ENCODE measurements at places on chromosomes 1 and 21.
A peak's percentile ranks its signal among the peaks of the same experiment; 100 is the strongest.

DNA sequence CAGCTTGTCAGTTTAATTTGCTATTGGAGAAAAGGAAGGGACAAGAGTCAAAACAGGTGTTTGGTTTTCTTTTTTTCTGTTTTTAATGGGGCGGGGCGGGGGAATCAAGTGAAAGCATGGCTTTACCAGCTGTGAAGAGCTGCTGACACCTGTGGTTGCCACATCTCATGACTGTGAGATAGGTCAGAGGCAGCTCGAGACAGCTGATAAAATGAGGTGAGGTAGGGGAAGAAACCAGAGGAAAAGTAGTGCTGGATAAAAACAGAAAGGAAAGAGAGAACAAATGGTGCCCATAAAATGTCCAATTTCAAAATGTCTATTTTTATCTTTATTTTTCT is 272.3 kb downstream of the NEGR1 start:
- no peak for DNase-seq

GRCh38 chr1:115373305-115373704 is 35.3 kb upstream of the NGF start:
- DNase-seq, result no peak

DNA sequence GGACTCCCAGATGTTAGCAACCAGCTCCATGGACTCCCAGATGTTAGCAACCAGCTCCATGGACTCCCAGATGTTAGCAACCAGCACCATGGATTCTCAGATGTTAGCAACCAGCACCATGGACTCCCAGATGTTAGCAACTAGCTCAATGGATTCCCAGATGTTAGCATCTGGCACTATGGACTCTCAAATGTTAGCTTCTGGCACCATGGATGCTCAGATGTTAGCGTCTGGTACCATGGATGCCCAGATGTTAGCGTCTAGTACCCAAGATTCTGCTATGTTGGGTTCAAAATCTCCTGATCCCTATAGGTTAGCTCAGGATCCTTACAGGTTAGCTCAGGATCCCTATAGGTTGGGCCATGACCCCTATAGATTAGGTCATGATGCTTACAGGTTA is 8.8 kb downstream of the SON start:
- no peak for DNase-seq

- no peak for DNase-seq
Measured at GRCh38 chr1:119298687-119299303, 69.8 kb upstream of the HAO2 start.

DNA sequence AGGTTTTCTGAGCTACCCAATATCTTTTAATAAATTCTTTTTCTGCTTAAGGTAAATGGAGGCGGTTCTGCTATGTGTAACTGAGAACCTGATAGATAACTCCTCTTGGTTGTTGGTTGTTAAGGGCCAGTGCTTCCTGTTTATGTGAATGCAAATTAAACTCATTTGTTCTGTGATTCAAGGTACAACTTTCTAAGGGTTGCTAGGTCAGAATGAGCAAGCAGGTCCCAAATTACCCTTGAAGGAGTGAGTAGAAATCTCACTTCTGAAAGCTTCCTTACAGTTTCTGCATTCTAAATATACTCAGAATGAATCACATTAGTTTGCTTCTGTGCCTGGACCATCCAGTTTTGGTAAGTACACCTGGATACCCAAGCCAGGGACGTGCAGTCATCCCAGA is 15.5 kb upstream of the FAM78B start:
- DNase-seq, result no peak

- no peak for DNase-seq
Measured at GRCh38 chr1:117594261-117594990, 11.4 kb upstream of the TENT5C start.

- no peak for DNase-seq
Measured at GRCh38 chr1:204192046-204192445, 4.2 kb downstream of the KISS1 start.

DNA sequence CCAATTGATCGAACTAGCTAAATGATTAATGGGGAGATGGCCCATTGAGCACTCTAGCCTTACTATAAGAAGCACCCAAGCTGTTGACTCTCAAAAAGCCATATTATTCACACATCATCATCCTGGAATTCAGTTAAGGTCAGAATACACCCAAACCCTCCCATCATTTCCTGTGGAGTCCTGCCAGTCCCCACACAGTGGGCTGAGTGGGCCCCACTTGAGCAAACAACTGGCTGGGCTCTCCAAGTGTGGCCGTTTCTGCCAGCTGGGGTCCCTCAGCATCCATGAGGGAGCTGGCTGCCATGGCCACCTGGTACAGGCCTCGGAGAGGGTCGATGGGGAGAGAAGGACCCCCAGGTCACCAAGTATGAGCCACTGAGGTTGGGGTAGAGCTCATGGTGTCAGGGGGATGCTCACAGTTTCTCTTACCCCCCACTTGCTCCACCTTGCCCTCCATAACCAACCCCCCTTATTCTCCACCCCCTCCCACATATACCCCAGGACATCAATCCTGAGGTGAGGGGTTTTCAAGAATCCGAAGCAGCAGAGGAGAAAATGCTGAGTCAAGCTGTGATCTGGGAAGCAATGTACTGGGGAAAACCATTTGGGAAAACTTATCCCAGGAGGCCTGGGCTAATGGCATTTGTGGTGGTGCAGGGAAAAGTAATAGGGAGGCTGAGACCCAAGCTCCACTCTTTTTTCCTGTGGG is 60.3 kb downstream of the UBE2T start:
- DNase-seq, result no peak

DNA sequence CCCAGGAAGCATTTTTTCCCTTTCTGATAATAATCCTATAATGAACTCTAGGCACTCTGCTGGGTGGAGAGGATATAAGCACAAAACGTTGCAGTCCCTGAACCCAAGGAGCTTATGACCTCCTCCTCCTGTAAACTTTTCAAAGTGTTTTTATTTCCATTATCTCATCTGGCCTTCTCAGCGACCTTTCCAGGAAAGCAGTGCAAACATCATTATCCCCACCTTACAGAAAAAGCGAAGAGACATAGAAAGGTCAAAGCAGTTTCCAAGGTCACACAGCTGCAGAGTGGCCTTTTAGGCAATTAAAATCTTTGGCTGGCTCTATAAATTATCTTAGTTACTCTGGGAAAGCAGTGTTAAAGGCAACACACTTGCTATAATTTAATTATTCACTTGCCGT is 63.8 kb downstream of the OLFML3 start:
- no peak for DNase-seq

GRCh38 chr1:24752305-24752704 is 7.1 kb downstream of the CLIC4 start:
- DNase-seq, result no peak

DNA sequence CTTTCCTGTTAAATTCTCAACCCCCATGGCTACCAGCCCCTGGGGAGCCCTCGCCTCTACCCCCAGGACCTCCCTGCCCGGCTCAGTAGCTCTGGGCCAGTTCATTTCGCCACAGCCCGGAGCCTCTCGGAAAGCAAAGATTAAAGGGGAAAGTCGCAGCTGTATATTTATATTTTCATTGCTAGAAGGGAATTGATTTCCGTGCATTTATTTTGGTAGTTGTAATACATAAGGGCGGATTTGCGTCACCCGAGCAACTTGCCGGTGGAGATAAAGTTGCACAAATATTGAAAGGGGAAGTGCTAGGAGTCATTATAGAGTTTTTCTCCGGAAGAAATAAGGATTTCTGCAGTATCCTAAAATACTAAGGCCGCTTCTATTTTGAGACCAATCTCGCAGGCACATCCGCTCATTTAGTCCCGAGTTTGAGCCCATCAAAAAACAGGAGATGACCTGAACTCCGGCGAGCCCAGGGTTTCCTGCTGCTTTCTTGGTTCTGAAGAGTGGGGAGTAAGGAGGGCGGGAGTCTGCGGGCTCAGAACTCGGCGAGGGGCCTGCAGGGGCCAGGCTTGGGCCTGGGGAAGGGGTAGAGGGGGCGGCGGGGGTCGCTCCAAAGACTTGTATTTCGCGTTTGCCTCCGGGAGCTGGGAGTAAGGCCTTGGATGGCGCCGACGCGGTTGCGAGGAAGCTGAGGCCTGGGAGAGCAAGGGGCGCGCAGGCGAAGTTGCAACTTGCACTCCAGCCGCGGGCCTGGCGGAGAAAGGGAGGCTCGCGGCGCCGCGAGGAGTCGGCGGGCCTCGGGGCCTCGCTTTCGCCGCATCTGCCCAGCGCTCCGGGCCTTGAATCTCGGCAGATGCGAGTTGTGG is 2.5 kb upstream of the HLX start:
- no peak for DNase-seq

GRCh38 chr21:45923146-45923545 is 58.4 kb upstream of the COL6A1 start:
- peak; percentile 75 for DNase-seq

- DNase-seq, result peak; percentile 83
Measured at GRCh38 chr21:17512253-17513213, at the start of gene CXADR. TSS of gene CXADR (plus strand) at chr21:17513043. CDS start at chr21:17513130, 87 bp downstream.

DNA sequence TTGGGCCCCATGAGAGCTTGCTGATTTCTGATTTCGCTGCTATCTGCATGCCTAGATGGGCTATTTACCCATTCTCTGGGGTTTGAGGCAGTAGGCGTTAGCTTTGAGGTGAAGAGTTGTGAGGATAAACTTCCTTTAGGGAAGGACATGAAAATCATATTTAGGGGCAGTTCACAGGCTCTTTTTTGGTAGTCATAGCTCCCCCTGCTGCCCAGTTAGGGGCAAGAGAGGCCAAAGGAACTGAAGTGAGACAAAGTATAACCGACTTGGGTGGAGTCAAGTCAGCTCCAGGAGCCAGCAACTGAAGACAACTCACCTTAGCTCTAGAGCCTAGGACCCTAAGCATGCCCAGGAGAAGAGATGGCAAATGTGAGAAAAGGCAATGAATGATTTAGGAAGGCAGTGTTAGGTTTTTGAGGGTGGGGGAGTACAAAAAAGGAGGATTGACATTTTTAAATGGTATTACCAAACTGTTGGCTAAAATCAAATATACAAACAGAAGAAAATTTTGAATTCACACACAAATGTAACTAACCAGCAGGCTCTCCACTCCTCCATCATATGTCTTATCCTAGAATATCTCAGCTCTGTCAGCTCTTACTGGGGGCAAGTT is 625.2 kb downstream of the LMO4 start:
- peak; percentile 62 for DNase-seq

GRCh38 chr21:43781846-43782245 is 5.7 kb upstream of the CSTB start:
- DNase-seq, result no peak

DNA sequence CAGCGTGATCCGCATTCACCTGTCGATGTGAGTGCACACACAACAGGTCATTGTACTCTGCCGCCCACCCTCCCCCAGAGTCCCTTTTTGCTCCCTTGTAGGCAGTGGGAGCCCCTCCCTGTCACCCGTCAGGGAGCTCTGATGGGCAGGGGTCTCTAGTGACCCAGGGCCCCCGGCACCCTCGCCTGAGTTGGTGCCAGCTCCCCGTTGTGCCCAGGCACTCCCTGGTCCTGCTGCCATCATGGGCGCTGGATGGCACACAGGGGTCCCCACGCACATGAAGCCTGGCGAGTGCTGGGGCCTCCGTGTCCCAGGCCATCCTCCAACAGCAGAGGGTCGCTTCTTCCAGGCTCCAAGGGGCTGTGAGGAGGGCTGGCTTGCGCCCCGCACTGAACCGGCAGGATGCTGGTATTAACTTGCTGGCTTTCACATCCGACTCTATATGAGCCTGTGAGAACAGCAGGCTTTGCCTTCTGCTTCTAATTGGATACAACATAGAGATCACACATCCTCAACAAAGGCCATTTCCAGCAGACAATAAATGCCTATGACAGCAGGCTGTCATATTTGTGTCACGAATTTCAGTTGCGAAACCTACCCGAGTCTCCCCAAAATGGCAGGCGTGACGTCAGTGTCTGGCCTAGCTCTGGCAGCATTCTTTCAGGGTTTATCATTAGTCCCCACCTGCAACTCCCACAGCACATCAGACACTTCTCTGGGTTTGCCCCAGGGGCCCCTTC is 35.4 kb downstream of the KIAA1614 start:
- DNase-seq, result no peak

DNA sequence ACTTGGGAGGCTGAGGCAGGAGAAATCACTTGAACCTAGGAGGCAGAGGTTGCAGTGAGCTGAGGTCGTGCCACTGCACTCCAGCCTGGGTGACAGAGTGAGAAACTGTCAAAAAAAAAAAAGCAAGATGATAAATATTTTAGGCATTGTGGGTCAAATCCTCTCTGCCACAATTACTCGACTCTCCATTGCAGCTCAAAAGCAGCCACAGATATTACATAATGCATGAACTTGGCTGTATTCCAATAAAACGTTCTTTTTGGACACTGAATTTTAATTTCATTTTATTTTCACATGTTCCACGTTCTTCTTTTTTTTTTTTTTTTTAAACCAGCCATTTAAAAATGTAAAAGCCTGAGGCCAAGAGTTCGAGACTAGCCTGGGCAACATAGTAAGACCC is 69.4 kb downstream of the TCP10L start:
- no peak for DNase-seq

DNA sequence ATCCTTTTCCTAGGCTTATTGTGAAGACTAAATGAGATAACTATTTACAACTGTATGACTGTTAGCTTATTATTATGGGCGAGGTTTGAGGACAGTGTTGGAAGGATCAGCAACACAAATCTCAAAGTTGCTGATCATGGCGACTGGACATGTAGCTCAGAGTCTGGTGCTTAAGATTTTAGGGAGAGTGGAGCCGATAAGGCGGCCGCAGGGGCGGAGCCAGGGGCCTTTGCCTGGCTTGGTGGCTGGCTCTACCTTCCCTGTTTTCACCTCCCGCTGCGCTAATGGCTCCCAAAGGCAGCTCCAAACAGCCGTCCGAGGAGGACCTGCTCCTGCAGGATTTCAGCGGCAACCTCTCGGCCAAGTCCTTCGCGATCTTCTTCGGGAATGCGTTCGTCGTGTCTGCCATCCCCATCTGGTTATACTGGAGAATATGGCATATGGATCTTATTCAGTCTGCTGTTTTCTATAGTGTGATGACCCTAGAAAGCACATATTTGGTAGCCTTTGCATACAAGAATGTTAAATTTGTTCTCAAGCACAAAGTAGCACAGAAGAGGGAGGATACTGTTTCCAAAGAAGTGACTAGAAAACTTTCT is 45.5 kb downstream of the GIPC2 start:
- DNase-seq, result no peak

DNA sequence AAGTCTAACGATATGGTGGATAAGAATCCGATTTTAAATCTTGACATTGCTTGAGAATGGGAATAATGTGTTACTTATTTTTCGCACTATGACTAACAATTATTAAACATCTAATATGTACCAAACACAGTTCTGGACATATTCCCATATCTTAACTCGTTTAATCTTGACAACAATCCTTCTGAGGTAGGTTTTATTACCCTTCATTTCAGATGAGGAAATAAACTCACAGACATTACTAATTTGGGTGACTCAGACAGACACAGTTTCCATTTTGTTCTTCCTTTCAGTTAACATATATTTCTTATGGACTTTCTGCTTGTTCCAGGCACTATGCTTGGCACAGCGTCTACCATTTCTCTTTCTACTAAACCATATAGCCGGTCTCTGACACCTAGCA is 244.8 kb downstream of the SMYD3 start:
- DNase-seq, result no peak

GRCh38 chr1:204321665-204322064 is 38.1 kb downstream of the PLEKHA6 start:
- DNase-seq, result no peak
